Activated CD4-positive, CD25-positive, alpha-beta regulatory T cell (primary cell): ENCODE measurements at places on chromosomes 5 and 9.
A peak's percentile ranks its signal among the peaks of the same experiment; 100 is the strongest.

DNA sequence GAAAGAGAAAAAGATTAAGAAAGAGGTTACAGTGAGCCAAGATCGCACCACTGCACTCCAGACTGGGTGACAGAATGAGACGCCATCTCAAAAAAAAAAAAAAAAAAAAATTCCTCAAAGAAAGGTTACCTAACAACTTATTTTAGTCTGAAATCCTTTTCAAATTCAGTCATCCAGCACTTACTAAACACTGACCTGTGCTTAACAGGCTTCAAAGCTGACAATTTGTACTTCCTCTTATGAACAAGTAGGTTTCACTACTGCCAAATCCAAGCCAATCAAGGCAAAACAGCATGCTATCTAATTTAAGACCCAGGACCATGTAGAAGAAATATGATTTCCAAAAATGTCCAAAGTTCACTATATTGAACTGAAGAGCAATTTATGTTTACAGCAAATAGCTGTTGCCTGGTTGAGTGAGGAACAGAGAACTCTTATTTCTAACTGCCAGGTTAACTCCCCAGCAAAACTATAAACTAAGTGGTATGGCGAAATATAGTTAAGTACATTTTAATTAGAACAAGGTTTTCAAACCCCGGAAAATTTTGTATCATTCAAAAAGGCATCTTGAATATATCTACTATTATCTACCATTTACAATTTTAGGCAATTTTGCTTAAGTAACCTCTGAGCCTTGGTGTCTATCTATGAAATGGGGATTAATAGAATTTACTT lies 13.4 kb downstream of the PWWP2A start:
- no peak for DNase-seq

GRCh38 chr9:23611869-23612268 lies 214.2 kb downstream of the ELAVL2 start:
- DNase-seq = no peak

GRCh38 chr5:176901260-176902101 lies 2.3 kb upstream of the HK3 start:
- DNase-seq = no peak

DNA sequence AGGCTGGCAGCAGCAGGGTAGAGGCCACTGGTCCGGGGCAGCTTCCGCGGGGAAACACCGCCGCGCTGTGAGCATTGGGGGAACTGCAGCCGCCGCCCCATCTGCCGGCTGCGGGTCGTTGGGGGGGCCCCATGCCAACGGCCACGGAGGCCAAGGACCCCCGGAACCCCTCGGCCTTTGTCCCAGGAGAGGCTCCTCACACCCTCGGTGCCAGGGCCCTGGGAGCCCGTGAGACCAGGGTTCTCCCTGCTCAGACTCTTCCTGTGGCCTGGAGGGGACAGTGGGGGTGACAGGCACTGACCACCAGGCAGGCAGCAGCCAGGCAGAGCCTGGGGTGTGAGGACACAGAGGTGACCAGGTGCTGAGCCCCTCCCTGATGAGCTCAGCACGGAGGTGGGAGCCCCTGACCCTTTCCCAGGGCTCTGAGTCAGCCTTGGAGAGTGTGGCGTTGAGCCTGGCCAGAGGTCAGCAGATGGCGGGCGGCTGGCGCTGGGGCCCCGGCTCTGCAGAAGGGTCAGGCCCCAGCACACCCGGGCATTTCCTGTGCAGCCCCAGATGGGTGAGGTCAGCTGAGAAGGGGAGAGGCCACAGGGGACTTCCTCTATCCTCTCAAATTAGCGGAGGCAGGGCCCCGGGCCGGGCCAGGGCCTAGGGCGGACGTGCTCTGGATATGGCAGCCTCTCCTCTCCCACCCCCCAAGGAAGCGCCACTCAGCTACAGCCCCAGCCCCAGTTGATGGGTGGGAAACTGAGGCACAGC lies 17.9 kb upstream of the EGFL7 start:
- peak; percentile 35 for DNase-seq

GRCh38 chr9:124001866-124002525 lies 9.6 kb upstream of the LHX2 start:
- no peak for DNase-seq

- DNase-seq = no peak
Measured at GRCh38 chr5:6496207-6496584, 47.5 kb downstream of the UBE2QL1 start.

GRCh38 chr5:97778451-97778850 lies 595.4 kb upstream of the RIOK2 start:
- DNase-seq = no peak

- no peak for DNase-seq
Measured at GRCh38 chr5:159489779-159490178, 159.5 kb upstream of the IL12B start.

- DNase-seq = no peak
Measured at GRCh38 chr9:76302947-76303550, 91.2 kb downstream of the RFK start.

DNA sequence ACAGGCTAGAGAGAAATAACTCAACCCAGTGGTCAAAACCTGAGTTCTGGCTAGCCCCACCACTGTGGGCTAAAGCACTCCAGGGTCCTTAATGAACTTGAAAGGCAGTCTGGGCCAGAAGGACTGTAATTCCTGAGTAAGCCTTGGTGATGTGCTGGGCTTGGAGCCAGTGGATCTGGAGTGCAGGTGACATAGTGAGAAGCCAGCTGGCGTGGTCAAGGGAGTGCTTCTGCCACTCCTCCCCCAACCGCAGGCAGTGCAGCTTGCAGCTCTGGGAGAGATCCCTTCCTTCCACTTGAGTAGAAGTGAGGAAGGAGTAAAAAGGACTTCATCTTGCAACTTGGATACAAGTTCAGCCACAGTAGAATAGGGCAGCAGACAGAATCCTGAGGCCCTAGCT lies 424.0 kb downstream of the CDH18 start:
- DNase-seq = no peak

GRCh38 chr9:114214181-114214580 lies 58.8 kb downstream of the COL27A1 start:
- DNase-seq = no peak

- no peak for DNase-seq
Measured at GRCh38 chr9:79857188-79857587, 285.4 kb downstream of the TLE4 start.

DNA sequence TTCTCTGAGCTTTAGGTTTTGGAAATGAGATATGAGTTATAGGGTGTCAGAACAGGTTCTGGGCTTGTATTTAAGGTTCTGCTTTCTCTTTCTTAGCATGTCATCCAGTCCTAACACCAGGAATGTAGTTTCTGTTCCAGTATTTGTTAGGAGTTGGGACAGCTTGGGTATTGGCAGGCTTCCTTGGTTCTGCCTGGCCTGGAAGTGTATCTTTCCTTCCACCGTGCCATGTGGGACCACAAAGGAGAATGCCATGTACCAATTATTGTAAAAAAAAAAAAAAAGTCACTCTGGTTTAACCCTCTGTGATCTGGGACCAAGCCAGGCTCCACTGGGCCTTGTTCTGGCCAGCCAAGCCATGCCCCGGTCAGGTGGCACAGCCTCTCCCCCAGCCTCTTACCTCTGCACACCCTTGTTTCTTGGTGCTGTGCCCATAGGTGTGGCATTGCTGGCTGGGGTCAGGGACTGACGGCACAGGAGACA lies 47.8 kb downstream of the ARHGAP26 start:
- no peak for DNase-seq

GRCh38 chr5:141853895-141854626 lies 24.1 kb downstream of the PCDH1 start:
- no peak for DNase-seq

DNA sequence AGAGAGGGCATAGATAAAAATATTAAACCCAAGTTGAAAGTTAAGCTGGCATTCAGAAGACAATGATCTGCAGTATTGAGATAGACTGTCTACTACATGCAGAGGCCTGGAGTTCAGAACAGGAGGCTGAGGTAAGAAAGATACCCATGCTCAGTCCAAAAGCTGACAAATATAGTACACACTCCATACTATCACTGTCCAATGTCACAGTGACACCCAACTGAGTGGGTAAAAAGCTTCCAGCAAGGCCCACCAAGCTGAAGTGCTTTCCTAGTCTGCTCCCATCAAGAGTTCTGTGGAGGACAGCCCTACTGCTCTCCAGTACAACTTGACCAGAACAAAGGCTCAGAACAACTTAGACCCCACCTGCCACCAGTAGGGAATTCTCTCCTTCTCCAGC lies 124.9 kb downstream of the SLC12A2 start:
- DNase-seq = no peak

DNA sequence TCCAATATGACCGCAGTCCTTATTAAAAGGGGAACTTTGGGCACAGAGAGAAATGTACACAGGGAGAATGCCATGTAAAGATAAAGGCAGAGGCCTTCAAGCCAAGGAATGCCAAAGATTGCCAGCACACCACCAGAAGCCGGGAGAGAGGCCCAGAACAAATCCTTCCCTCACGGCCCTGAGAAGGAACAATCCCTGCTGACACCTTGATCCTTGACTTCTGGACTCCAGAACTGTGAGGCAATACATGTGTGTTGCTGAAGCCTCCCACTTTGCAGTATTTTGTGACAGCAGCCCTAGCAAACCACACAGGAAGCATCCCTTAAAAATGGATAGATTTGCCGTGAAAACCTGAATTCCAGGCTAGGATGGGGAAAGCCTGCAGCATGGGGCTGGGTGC lies 80.0 kb downstream of the MAMDC2 start:
- no peak for DNase-seq

DNA sequence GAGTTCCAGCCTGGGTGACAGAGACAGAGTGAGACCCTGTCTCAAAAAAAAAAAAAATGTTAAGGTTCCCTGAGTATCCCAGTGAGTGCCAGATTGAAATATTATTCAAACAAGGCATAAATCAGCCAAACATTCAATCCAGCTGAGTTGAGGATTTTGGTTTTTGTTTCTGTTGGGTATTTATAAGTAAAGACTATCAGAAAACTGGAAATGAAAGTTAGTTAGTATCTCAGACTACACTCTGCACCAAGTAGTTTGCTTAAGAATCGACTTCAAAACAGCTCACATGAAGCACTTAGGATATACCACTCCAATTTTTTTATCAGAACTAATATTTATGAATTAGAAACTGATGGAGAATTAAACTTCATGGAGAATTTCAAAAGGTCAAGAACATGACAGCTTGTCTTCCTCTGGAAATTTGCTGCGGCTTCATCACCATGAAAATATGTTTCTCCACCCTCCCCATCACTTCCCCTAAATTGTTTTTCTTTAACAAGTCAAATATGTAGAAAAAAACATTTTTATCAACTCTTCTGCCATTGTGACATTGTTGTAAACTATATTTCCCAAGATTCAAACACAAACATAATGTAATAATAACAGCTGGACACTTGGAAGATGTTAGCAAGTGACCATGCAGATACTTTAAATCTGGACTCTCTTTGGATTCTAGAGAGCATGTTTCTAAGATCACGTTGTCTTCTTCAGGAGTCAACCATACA lies 110.0 kb upstream of the PTGER4 start:
- no peak for DNase-seq

GRCh38 chr5:111248571-111248970 lies 24.4 kb downstream of the CAMK4 start:
- no peak for DNase-seq

- DNase-seq = no peak
Measured at GRCh38 chr9:101639311-101639710, 44.5 kb upstream of the PPP3R2 start.

DNA sequence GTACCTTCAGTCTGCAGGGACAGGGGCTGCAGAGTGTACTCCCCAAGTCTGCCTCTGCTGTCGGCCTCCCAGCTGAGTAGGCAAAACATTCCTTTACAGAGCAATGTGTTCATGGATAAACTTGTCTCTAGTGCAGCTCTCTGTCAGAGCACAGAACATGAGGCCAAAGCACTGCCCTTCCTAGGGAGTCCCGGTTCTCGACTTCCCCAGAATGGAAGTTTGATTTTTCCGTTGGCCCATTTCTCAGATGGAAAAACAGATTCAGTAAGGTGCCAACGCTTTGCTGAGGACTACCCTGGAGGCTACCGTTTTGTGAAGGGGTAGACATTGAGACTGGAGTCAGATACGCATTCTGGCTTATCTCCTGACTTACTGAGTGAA lies 422 bp upstream of the TRIM32 start:
- DNase-seq = no peak

GRCh38 chr9:108272349-108272899 lies 583.4 kb downstream of the ACTL7B start:
- DNase-seq = no peak

DNA sequence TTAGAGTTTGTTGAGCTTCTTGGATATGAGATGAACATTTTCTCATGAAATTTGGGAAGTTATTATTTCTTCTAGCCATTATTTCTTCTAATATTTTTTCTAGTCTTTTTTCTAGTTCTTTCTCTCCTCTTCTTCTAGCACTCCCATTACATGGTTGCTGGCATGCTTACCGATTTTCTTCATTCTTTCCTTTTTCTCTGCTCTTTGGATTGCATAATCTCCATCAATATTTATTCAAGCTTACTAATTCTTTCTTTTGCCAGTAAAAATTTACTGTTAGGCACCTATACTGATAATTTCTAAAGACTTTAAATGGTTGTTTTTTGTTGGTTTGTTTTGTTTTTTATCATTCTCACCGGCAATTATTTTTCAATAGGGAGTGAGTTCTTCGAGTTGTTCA lies 114.8 kb upstream of the RASEF start:
- no peak for DNase-seq

- no peak for DNase-seq
Measured at GRCh38 chr9:16458696-16459420, 411.6 kb downstream of the BNC2 start.

DNA sequence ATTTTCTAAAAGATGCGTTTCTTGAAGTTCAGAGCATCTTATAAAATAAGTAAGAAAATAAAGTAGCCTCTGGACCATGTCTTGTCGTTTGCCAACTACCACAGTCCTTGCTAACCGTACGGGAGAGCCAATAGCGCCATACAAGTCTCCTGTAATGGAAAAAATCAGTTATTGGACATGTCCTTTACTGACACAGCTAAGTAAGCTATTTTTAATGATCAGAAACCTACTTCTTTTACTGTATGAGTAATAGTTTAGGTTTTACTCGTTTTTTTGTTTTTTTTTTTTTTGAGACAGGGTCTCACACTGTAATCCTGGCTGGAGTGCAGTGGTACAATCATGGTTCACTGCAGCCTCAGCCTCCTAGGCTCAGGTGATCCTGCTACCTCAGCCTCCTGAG lies 37.7 kb upstream of the RAPGEF6 start:
- no peak for DNase-seq

- no peak for DNase-seq
Measured at GRCh38 chr9:90460220-90460619, 182.4 kb downstream of the DIRAS2 start.

GRCh38 chr5:174552428-174552827 lies 172.0 kb upstream of the MSX2 start:
- no peak for DNase-seq

DNA sequence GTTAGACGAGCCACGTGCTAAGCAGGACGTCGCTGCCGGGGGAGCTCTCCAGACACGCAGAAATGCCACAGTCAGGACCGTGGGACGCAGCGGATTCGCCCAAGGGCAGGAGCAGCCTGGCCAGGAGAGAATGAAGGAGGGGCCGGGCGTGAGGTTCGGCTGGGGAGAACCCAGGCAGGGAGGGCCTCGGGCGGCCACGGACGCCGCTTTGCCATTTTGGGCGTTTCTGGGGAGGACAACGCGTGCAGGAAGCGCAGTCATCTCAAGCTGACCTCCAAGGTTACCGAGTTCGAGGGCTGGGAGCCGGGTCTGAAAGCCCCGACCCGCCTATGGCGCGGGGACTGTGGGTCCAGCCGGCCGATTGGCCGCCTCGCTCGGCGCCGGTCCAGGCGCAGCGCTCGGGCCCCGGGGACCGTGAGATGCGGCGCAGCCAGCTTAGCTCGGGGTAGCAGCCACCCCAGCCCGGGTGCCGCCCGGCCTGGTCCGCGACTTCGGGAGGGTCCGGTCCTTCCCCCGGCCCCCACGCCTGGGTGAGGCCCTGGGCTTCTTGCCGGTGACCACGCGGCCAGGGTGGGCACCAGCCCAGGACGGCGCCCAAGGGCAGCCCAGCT lies 760 bp upstream of the MAN1B1 start:
- DNase-seq = no peak
